Right renal pelvis (tissue), 4 donors: ENCODE measurements at places on chromosomes 11 and 22.
A peak's percentile ranks its signal among the peaks of the same experiment; 100 is the strongest.

- DNase-seq: no peak
Measured at GRCh38 chr11:25625094-25625493, 706.8 kb upstream of the ANO3 start.

GRCh38 chr11:58688789-58689503, 42.8 kb downstream of the GLYAT start:
- no peak for DNase-seq

GRCh38 chr11:103071008-103071407, 21.0 kb downstream of the DCUN1D5 start:
- DNase-seq: no peak

GRCh38 chr11:120054016-120054752, 83.7 kb downstream of the TRIM29 start:
- DNase-seq: no peak

GRCh38 chr11:57651408-57651807, 1.7 kb upstream of the YPEL4 start:
- no peak for DNase-seq

DNA sequence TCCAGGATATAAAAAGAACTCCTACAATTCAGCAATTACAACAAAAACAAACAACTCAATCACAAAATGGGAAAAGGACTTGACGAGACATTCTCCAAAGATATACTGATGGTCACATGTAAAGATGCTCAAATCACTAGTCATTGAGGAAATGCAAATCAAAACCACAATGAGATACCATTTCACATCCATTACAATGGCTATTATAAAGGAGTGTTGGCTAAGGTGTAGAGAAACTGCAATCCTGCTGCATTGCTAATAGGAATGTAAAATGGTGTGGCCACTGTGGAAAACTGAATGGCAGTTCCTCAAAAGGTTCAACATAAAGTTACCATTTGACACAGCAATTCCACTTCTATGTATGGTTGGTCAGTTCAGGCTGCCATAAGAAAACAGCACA, 11.8 kb upstream of the TBCEL start:
- no peak for DNase-seq

DNA sequence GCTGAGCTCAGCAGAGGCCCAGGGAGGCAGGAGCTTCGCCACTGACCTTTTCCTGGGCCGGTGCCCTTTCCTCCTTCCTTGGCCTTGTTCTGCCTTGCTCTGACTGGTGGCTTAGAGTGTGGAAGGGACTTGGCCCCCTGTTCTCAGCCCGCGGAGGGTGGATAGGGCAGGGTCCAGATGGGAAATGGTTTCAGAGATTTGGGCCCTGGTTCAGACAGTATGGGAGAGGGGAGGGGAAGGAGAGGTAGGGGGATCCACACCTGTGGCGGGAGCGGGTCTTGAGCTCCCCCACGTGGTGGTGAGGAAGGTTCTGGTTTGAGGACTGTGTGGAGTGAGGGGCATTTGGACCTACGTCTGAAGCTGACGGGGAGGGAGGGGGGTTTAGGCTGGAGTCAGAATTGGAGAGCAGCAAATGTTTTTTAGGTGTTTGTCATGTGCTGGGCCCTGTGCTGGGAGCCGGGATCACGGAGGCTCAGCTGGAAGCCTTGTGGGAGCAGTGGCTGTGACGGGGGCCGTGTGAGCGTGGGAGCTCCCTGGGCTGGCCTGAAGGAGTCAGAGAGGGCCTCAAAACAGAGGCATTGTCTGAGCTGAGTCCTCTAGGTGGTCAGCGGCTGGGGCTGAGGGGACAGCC, 27.2 kb downstream of the SHANK3 start:
- DNase-seq: no peak

GRCh38 chr22:33381531-33382406, 323.6 kb upstream of the SYN3 start:
- DNase-seq: no peak

- no peak for DNase-seq
Measured at GRCh38 chr11:94960488-94960887, 12.9 kb downstream of the CWC15 start.

DNA sequence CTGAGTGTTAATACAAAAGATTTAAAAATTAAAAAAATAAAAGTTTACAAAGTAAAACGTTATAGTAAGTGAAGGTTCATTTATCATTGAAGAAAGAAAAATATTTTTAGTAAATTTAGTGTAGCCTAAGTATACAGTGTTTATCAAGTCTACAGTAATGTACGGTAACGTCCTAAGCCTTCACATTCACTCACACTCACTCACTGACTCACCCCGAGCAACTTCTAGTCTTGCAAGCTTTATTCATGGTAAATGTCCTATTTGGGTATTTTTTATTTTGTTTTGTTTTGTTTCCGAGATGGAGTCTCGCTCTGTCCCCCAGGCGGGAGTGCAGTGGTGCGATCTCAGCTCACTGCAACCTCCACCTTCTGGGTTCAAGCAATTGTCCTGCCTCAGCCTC, 8.8 kb downstream of the CASTOR1 start:
- no peak for DNase-seq

DNA sequence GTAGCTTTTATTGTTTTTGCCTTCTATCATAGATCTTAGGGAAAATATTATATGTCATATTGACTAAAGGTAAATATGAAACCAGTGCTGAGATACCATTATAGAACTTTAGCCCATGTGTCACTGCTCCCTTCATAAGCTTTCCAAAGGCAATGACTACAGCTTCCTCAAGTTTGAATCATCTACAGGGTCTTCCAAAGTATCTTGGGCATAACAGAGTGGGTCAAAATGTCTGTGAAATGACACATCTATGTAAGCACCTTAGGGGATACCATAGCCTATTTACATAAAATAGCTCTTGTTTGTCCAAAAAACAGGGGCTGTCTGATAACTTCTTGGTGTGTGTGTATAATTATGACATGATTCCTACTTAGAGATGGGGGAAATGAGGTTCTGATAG, 52.5 kb downstream of the RELT start:
- no peak for DNase-seq

GRCh38 chr11:130209954-130210854, 50.6 kb downstream of the ST14 start:
- DNase-seq: no peak

DNA sequence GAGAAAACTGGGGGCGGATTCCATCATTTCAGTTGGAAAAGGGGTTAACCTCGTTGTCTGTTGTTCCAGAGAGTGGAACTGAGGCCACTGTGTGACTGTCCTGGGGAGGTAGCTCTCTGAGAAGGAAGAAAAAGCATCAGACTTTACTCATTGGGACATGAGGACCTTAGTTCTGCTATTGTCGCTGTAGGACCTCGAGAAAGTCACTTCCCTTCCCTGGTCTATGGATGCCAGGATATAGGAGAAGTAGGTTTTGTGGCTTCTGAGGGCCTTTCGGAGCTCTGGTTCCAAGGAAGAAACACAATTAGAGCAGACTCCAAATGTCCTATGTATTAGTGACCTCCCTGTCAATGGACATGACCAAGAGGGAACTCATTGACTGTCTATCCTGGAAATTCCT, 6.2 kb downstream of the MYO18B start:
- DNase-seq: no peak

GRCh38 chr22:21012446-21013407, 2.2 kb upstream of the P2RX6 start:
- DNase-seq: no peak

GRCh38 chr11:13638422-13638821, 30.0 kb upstream of the FAR1 start:
- DNase-seq: no peak

DNA sequence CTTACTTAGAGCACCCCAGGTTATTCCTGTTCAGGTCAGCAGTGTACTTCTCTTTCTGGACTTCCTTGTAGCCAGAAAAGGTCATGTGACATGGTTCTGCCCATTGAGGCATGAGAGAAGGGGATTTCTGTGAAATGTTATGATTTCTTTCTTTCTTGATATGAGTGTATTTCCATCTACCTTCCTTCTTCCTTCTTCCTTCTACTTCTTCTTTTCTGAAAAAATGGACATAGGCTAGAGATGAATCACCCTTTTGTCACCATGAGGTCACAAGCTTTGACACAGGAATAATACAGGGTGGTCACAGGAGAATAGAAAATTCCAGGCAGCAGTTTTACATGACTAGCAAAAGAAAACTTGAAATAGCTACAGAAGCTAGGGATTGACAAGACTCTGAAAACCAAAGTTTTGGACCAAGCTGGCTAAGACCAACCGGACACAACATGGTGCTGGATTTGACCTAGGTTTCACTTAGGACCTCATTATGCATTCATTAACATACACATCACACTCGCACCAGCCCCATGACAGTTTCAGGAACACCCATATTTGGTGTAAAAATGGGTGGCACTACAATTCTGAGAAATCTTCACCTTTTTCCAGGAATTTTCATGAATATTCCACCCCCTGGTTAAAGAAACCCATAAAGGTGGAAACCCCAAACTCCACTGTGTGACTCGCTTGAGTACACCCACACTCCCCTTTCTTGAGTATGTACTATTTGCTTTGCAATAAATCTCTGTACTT, 21.2 kb upstream of the MAP6 start:
- DNase-seq: no peak

DNA sequence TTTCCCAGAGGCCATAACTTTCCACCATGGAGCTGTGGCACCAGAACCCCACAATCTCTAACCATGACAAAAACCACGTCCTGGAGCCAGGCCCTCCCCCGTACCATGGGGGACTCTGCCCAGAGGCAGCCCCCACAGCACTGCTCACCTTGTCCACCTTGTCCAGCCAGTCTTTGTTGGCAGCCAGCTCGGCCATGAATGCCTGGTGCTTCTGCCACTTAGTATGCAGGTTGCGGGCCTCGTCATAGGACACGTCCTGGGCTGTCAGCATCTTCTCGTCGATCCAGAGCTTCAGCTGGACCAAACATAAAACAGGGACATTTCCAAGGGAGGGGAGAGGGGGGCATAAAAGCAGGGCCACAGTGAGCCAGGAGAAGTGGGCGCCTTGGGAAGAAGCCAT, 20.8 kb upstream of the RBM4B start:
- no peak for DNase-seq

- DNase-seq: no peak
Measured at GRCh38 chr11:44315947-44316658, 6.2 kb upstream of the ALX4 start.

DNA sequence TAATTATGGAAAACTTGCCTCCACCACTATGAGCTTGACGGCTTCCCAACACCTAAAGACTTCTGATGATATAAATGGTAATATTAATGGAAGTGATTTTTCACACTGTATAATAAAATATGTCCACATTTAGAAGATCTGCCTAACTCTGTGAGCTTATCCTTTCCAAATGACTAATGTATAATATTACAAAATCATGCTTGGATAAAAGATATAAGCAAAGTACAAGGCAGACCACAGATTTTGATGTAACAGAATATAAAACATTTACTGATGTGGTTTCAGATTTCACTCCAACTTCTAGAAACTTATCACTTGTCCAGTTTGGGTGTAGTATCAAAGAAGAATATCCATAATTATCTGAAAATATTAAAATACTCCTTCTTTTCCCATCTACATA, 36.9 kb downstream of the GALNT18 start:
- no peak for DNase-seq

DNA sequence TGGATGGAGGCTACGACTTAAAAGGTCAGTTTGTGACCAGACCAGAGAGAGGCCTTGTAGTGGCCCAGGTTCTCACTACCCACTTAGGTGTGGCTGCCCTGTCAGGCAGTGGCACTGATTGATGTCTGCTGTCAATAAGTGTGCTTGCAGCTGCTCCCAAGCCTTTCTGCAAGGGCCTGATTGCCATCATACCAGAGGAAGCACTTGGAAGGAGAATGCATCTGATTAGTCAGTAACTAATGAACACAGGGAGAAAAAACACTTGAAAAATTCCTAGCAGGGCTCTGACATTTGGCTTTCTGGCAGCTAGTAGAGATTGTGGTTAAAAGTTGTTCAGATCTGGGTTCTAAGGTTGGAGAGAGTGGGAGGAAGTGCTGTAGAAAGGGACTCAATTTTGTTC, 107.5 kb downstream of the NAV2 start:
- DNase-seq: no peak

GRCh38 chr11:94793002-94793401, 24.8 kb downstream of the AMOTL1 start:
- DNase-seq: no peak

DNA sequence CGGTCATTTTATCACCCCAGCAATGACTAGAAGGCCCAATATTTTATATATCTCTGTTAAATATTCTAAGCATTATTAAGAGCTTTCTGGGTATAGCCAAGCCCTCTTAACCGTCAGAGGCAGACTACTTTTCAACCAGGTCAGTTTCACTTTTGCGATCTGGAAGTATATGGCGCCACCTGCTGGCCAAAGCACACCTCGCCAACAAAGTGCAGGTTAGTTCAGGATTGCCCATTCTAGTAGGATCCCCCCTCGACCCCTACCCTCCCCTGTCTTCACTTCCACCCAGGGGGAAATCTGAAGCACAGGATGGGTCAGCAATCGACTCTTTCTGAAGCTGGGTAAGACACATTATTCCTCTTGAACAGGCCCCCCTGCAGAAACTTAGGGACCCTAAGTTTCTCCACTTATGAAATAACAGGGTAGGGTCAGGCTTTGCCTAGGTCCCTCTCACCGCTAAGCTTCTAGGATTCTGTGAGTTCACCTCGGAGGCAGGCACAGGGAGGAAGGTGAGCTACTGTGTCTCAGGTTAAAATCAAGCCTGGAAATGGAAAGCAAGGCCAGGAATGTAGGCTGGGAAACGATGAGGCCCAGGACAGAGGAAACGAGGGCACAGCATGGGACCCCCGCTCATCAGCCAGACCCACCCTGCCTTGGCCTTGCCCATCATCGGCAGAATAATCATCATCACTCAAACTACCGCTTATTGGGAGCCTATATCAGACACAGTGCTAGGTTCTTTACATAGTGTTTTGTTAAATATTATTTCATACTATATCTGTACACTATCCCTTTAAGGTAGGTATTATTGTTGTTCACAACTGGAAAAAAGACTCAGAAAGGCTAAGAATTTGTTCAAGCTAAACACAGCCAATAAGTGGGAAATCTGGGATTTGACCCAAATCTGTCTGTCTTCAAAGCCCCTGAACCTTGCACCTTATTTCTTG, 35.6 kb downstream of the KCNJ1 start:
- peak; percentile 79 for DNase-seq

DNA sequence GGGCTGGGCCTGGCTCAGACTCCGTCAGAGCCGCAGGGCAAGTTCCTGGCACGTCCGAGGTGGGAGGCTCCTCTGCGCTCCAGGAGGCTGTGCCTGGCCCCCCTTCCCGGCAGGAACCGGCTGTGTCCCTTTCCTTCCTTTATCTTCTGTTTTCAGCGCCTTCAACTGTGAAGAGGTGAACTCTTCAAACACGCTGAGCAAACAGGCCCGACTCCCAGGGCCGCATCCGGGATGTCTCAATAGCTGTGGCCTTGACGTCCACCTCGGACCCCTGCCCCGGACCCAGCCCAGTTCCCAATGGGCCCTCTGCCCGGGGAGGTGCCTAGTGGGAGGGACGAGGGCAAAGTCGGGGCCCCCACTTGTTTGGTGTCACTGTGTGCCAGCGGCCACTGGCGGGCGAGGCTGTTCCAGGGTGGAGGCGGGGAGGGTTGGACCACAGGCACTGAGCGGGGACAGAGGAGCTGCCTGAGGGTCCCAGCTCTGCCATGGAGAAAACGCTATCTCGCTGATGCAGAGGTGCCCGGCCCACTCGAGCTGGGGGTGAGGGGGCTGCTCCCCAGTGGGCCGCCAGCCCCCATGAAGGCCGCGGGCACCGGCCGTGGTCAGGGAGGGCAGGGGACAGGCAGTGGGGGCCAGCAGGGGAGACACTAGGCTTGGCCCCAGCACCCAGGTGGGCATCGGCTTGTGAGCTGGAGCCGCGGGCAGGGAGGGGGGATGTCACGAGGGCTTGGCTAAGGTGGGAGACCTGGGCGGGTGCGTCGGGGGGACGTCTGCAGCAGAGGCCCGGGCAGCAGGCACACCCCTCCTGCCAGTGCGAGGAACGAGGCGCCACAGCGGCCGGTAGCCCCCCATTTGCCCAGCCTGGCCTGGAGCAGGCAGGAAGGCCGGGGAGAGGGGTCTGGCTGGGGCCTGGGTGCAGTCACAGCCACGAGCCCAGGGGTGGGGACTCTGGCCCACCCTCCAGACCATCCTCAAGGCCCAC, 2.7 kb upstream of the MUC5B start:
- DNase-seq: no peak
